Hematopoietic multipotent progenitor cell treated with erythropoietin and hydrocortisone succinate and interleukin-3 and kit ligand, for 8 days (in vitro differentiated cells): ENCODE measurements at places on chromosomes 5 and 9.
A peak's percentile ranks its signal among the peaks of the same experiment; 100 is the strongest.

- no peak for DNase-seq
Observed at GRCh38 chr9:93131599-93132286, 2.3 kb downstream of the NINJ1 start.

DNA sequence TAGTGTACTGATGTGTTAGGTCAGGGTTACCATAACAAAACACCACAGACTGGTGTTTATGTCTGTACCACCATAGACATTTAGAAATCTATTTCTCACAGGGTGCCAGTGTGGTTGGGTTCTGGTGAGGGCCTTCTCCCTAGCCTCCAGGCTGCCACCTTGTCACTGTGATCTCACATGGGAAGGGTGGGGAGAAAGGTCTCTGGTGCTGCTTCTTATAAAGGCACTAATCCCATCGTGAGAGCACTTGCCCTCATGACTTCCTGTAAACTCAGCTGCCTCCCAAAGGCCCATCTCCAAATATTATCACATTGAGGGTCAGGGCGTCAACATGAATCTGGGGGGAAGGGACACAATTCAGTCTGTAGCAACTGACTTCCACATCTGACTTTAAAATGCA lies 49.8 kb downstream of the PIK3R1 start:
- no peak for DNase-seq

DNA sequence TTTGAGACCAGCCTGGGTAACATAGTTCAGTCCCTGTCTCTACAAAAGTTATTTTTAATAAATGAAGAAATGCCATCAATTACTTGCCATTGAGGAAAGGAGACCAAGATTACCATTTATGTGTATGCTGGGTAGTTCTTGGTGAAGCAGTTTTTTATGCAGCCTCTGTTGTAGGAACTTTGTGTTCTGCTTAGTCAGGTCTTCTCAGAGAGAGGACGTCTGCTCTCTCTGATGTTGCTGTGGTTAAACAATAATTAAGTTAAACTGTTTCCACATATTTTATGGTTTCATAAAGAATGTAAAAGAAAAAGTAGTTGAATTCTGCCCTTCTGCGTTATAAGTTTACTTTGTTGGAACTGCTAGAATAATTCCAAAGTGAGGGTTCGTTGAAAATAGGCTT lies 210.5 kb downstream of the KDM4C start:
- no peak for DNase-seq

DNA sequence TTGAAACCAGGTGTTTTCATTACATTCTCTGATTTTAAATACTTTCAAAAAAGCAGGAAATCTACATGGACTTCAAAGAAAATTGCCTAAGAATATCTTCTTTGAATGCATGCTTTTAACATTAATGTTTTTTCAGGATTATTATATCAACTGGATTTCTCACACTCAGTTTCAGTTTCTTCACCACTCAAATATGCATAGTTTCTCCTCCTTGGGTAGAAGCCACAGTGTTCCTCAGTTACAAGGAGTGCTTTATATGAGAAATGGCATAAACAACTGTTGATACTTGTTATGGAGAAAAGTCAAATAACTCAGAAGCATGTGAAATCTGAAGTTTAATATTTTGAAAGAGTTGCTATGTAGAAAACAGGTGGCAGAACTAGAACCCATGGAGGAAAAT lies 196.9 kb downstream of the DMRTA1 start:
- no peak for DNase-seq

DNA sequence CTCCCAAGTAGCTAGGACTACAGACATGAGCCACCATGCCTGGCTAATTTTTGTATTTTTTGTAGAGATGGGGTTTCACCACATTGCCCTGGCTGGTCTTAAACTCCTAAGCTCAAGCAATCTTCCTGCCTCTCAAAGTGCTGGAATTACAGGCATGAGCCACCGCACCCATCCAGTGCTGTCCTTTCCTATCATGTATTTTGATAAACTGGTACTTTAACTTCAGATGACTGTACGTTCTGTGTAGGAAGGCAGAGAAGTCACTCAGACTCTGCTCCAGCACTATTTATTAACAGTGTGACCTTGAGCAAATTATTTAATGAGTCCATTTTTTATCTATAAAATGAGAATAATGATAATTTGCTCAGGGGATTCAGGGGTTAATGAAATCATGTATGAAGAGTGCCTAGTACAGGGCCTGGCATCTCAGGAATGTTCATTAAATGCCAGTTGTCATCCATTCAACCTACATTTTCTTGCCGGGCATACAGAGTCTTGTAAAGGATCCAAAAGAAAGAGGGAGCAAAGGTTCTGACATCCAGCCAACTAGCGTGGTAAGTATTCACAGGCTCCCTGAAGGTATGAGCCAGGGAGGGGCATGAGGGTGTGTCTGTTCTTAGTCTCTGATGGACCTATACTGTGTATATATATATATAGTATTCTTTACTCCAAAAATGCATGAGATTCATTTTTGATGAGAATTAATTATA lies 201.9 kb downstream of the PBX3 start:
- DNase-seq = no peak

GRCh38 chr9:136289651-136290507 lies 14.0 kb downstream of the CCDC187 start:
- DNase-seq = no peak

- DNase-seq = no peak
Observed at GRCh38 chr5:119324842-119325241, 31.0 kb upstream of the TNFAIP8 start.

- DNase-seq = peak; percentile 91
Observed at GRCh38 chr5:138180183-138180782, 1.4 kb downstream of the KIF20A start.

- no peak for DNase-seq
Observed at GRCh38 chr5:115382989-115383388, 86.5 kb upstream of the CCDC112 start.

DNA sequence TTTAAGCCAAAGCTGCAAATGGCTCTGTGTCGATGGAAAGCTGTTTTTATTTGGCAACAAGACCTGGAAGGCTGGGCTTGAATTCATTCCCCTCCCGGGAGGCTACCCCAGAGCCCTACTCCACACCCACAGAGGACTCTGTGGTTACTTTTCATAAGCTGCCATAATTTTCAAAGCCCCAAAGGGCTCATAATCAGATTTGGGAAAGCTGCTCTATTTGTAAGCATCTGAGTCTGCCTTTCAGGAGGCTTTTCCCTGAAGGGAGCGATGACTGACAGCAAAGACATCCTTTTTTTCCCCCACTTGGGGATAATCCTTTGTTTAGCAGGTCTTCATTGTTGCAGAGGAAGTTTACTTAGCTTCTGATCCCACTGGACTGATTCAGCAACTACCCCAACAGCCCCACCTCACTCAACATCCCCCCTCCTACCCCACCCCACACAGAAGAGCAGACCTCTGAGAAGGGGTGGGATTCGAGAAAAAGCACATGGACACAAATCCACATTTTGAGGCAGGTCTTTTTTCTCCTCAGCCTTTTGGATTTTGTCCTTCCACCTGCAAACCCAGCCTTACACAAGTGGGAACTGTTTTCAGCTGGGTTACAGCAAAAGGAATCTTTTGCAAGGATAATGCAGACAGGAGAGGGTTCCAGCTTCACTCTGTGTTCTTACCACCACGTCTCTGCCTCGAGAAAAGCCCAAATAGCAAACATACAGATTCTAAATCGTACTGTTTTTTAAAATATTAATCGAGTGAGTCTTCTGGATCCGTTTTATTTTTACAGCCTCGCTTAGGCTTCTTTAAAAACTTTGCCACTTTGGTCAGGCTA lies 244.4 kb upstream of the TUT7 start:
- no peak for DNase-seq

- DNase-seq = no peak
Observed at GRCh38 chr5:143533978-143534760, 130.7 kb upstream of the NR3C1 start.

DNA sequence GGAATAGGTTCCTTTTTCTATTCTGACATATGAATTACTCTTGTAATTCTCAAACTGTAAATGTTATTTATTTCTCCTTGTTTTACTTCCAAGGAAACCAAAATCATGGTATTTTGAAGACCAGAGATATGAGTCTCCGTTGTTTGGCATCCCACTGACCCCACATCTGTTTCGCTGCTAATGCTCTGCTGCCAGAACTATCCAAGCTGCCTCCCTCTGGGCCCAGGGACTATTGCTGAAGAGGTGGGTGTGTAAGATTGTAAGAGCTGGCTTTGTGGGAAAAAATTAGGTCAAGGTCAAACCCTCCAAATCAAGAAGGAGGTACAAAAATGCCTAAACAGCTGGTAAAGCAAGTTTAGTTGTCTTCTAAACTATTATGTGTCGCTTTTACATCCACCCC lies 129.4 kb upstream of the MYO10 start:
- no peak for DNase-seq

DNA sequence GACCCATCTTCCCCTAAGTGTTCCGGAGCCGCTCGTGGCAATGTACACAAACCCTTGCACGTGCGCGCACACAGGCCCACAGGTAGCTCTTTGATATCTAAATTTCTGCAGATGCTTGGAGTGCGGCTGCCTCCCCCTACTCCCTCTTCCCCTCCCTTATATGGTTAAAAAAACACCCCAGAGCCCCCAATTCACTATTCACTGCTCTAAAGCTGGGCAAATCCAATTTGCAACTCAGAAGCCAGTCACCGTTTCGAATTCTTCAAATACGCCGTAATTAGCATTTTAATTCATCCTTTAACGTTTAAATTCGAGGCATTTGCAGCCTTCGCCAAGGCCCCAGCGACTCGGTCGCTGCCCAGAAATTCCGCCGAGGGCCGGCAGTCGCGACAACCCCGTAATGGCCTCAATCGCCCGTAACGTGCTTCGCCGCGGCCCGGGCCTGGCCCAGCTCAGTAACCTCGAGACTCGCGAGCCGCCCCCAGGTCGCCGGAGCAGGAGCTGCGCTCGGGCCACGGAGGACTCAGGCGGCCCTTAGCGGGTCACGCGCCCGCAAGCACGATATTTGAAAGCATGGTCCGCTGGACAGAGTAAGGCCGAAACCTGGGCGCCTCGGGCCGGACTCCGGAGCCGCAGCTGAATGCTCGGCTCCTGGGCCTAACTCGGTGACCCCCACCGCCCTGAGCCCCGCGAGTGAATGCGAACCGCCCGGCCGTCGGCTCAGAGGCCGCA lies 1.3 kb downstream of the IRX2 start:
- DNase-seq = no peak

- no peak for DNase-seq
Observed at GRCh38 chr9:99385215-99385614, 163.1 kb downstream of the SEC61B start.

- DNase-seq = no peak
Observed at GRCh38 chr5:134029156-134029555, 24.4 kb upstream of the VDAC1 start.

GRCh38 chr5:172280929-172281328 lies 2.6 kb downstream of the UBTD2 start:
- no peak for DNase-seq

DNA sequence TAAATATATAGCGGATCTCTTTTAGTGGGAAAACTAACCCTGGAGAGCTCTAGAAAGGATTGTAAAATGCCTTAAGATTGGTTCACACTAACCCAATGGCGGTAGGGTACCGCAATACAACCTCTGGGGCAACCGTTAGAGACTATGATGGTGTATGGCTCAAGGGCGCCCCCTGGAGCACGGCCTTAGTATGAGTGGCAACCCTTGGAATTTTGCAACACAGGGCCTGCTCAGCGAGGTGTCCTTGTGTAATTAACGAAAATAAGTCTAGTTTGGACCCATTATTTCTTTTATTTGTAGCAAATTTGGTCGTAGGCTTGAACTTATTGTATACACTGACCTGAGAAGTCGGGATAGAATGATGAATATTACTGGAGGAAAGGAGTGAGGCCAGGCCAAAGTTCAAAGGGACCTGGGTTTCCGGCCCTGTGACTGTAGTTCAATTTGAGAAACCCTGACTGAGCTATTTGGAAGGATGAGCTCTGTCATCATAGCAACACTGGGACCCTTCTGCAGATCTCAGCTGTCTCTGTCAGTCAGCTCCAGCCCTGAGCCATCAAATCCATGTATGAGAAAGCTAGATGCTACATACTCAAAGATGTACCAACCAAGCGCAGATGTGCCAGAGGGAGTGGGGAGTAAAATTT lies 54.8 kb downstream of the CAMK4 start:
- DNase-seq = peak; percentile 61

DNA sequence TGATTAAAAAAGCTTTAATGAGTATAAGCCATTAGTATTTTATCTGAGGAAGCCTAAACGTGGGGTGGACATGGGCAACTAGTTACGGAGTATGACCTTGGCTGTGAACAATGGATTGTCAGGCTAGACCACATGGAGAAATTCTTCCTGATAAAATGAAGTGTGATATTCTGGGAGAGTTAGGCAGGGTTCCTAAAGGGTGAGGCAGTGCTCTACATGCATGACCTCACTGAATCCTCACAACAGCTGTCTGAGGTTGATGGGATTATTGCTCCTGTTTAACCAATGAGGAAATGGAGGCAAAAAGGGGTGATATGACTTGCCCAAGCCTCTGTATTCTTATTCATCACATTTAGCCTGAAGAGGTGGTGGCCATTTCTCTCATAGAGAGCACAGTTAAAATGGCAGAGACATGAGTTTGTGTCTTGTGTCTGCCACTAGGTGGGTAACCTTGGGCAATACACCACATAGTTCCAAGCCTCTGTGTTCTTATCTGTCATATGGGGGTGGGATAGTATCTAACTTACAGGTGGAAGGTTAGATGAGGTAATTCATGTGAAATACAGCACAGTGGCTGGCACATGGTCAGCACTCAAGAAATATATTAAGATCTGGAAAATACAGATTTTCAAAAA lies 96.1 kb upstream of the NR3C1 start:
- peak; percentile 2 for DNase-seq

DNA sequence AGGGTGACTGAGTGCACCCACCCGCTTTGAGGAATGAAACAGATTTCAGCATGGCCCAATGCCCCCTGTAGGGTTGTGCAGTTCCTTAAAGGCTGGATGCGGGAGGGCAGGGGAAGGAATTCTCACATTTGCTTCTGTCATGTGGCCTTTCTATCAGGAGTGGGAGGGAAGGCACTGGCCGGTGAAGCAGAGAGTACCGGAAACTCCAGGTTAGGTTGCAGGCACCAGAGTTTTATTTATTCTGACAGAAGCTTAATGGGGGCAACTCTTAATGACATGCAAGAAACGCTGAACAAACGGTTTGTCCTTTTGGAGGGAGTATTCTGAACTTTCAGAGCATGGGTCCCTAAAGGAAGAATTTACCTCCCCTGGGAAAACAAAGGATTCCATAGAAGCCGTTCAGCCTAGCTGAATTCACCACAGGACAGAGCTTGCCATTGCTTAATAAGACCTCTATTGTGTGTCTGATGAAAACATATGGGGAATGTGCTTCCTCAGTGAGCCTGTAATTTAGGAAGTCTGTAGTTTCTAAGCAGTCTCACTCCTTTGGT lies 44.1 kb upstream of the EQTN start:
- no peak for DNase-seq
